Iris pigment epithelial cell (primary cell): ENCODE measurements at places on chromosomes 3 and 15.

- DNase-seq: no peak
Observed at GRCh38 chr15:91075739-91076138, 24.3 kb upstream of the SV2B start.

GRCh38 chr15:56344336-56344735 lies 20.9 kb upstream of the TEX9 start:
- DNase-seq: no peak

DNA sequence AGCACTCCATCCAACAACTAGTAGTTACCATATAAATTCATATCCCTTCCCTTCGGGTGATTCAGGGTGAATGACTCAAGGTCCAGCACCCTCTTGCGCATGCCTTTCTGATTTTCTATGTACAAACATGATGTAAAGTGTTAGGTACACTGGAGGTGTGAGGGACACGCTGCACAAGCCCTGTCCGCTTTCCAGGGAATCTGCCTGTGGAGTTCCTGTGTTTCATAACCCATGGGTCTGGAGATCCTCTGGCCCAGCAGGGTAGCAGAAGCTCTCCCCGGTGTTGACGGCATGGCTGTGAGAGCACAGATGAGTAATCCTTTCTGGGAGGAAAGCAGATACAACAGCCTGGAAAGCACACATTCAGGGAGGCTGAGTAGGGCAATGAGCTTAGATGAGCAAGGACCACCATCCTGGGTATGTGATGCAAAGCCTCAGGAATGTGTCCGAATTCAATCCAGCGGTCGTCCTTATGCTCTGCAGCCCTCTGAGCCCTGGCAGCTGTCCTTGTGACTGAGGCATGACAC lies 142.9 kb upstream of the TP63 start:
- DNase-seq: peak; percentile 47

DNA sequence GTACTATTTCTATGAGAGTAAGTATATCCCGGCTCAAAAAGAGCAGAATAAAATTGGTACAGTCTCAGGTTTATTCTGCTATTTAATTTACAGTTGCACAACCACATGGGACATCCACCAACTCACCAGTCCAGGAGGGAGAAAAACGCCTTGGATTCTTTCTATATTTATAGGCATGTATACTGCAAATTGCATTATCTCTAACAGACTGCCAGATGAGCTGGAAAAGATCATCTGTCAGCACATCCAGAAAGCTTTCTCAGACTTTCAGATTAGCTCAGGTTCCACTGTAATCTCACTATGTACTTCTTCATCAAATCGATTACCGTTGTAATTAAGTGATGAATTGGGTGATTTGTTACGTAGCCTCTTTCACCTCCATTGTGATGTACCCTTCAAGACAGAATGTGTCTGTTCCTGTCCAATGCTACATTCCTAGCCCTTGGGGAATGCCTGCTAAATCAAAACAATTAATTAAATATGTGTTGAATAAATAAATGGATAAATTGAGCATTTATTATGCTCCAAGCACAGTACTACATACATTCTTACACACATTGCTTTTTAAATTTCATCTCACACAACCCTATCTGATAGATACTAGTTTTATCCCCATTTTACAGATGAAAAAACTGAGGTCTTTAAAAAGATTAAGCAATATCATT lies 38.1 kb upstream of the TMC3 start:
- no peak for DNase-seq

- peak; percentile 70 for DNase-seq
Observed at GRCh38 chr3:149199474-149199873, 22.2 kb downstream of the CP start.

DNA sequence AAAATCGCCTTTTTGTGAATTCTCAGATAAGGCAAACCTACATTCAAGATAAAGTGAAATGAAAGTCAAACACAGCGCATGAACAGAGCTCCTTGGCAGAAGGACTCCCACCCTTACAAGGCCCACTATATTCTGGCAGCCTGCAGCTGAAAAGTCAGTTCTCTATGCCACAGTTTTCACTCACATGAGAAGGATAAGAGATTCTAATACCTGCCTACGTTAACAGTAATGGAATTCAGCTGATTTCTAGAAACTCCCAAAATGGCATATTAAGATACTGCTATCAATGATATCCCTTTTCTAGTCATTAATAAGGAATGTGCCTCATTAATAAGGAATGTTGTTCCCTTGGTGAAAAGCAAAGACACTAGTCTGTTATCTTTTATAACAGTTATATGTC lies 27.0 kb downstream of the SLC30A4 start:
- no peak for DNase-seq

DNA sequence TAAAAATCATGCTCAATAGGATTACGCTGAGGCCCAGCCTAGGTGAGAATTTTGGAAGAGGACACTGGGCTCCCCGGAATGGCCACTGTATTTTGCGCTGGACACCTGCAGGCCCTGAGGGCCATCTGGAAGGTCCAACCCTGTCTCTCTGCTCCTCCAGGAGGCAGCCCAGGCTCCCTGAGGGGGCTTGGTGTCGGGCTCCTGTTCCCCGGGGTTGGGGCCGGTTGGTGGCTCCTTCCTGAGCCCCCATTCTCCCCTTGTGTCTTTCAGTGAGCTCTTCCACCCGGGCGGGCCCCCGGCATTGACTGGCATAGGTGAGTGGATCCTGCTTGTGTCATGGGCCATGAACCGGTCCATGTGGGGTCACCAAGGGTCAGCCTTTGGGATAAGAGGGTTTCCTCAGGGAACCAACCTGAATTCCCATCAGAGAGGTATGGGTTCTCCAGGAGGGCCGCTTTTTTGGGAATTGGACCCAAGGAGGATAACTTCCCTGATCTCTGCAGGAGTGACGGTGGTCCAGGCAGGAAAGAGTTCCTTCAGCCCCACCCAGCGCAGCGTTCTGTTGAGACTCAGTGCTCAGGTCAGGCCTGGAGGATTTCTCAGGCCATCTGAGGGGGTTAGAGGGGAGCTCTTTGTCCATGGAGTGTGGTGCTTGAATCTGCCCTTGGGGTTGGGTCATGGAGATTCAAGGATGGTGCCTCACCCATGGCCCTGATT lies 187.8 kb downstream of the UBE3A start:
- no peak for DNase-seq

DNA sequence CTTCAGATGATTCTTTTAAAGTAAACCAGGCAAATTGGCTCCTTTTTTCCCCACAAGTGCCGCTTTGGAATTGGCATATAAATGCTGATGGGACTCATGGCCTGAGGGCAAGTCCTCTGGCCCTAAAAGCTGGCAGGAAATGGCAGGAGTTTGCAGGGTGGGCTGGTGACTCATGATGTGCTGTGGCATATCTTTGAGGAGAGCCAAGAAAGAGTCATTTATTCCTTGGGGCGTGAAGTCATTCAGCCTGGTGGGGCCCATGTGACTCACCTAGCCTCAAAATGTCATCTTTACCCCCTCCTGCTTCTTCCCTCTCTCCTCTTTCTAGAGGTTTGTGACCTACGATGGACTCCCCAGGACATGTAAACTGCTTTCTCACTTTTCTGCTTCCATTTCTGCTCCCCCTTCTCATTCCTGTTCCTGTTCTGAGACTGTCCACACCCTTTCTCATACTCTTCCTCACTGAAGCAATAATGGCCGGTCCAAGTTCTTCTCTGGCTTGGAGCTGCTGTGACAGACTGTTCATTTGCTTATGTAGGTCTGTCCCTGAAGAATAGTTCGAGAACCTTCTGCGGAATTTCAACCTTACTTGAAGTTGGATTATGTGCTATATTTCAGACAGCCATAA lies 326.1 kb downstream of the SATB1 start:
- DNase-seq: peak; percentile 46

GRCh38 chr3:144127014-144127413 lies 155.4 kb downstream of the DIPK2A start:
- no peak for DNase-seq

- DNase-seq: no peak
Observed at GRCh38 chr3:169923831-169924230, 12.5 kb downstream of the SAMD7 start.

- DNase-seq: peak; percentile 29
Observed at GRCh38 chr3:111589303-111590142, 5.6 kb downstream of the ZBED2 start.

- peak; percentile 93 for DNase-seq
Observed at GRCh38 chr3:106183762-106184391, 315.1 kb upstream of the CBLB start.
